ENCODE measurements at places on chromosomes 7 and 10.

DNA sequence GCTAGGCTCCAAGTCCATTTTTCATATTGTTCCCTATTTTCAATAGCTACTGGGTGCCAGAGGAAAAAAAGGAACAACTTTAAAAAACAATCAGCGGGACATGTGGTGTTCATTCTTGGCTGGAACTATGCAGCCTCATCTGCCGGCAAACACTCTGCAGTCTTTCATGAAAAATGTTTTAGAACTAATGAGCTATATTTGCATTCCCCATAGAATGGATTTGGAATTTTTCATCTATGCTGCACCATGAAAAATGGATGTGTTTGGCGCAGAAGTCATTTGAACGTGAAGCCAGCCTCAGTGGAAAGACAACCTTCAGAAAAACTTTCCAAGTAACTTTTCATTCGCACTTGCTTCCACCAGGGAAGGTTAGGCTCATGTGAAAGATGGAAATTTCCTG, 270.5 kb downstream of the SKAP2 start:
- no peak for DNase-seq

DNA sequence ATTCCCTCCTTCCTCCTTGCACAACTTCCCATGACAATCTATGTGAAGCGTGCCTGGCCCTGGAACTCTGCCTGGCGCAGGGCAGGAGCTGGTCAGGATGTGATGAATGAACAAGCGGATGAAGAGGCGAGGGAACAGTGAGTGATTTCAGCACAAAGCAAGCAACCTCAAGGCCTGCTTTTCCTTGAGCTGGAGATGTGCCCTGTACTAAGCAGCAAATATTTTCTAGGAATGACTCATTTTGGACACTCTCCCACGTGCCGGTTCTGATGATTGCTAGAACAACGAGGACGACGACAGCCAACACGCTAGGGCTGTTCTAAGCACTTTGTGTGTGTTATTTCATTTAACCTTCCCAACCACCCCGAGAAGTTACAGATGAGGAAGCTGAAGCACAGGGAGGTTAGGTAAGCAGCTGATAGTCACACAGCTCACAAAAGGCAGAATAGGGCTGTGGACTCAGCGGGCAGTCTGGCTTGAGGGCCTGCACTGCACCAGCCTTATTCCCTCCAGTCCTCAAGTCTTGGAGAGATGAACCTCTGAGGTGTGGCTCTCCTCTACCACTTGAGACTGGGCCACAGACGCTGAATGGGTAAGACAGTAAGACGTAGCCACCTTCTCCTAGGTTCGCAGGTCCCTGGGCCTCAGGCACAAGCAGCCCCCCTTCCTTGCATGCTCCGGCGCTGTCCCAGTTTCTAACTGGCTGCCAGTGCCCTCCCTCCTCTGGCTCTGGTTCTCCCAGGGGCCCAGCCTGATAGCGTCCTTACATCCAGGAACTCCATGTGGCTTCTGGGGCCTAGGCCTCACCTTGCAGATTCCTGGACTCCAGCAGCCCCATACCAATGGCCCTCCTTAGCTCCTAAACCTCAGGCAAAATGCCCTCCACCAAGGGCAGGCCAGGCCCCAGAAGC, 59.0 kb downstream of the YKT6 start:
- no peak for DNase-seq

- no peak for DNase-seq
These were observed 18.0 kb upstream of the STEAP4 start for GRCh38 chr7:88324699-88325098.

DNA sequence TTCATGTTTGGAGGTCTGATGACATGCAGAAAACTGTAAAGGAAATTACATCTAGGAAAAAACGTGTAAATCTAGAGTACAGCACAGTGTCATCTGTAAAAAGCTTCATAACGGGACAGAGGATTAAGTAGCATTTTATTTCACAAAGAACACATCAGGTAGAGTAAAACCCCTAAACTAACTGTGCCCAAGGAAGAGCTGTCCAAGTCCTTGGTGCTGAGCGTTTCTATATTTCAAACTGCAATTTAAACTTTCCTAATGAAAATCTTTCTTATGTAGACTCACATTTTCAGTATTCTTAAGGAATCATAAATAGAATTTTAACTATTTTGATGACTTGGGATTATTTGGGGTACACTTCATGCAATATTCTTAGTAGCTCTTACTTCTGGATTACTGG, 646.2 kb downstream of the IPMK start:
- DNase-seq, result no peak

DNA sequence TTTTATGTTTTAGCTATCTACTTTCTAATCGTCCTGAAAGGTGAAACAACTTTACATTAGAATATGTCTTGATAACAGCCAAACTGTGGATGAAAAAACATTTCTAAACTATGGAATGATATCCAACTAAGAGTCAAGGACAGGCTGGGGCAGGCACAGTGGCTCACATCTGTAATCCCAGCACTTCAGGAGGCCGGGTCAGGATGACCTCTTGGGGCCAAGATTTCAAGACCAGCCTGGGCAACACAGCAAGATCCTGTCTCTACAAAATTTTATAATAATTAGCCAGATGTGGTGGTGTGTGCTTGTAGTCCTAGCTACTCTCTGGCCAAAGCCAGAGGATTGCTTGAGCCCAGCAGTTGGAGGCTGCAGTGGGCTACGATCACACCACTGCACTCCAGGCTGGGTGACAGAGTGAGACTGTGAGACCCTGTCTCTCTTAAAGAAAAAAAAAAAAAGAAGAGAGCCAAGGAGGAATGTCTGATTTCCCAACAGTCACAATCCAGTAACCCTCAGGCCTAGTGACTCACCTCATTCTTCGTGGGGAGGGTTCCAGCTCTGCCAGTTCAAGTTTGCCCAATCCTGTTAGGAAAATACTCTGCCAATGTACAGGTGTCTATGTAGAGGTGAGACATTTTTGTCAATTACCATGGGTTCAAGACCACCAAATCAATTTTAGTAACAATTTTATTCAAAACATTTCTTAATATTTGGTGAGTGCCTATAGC, 14.6 kb upstream of the FZD1 start:
- DNase-seq, result no peak

- no peak for DNase-seq
These were observed 356.4 kb downstream of the TNS3 start for GRCh38 chr7:47225387-47226131.

GRCh38 chr10:132802694-132803320, 16.9 kb upstream of the NKX6-2 start:
- no peak for DNase-seq

- DNase-seq, result no peak
These were observed at the start of gene FRMPD2 for GRCh38 chr10:48274636-48275035. TSS of gene FRMPD2 (minus strand) at chr10:48274696. CDS start at chr10:48274567, 129 bp downstream.

- no peak for DNase-seq
These were observed 16.2 kb downstream of the NCOA4 start for GRCh38 chr10:46014206-46014605.

Data from CD4-positive, alpha-beta T cell treated with Interleukin-6 for 4 hours (primary cell).